NCI-H1417 (cell line): ENCODE measurements at places on chromosomes 6 and 20.

DNA sequence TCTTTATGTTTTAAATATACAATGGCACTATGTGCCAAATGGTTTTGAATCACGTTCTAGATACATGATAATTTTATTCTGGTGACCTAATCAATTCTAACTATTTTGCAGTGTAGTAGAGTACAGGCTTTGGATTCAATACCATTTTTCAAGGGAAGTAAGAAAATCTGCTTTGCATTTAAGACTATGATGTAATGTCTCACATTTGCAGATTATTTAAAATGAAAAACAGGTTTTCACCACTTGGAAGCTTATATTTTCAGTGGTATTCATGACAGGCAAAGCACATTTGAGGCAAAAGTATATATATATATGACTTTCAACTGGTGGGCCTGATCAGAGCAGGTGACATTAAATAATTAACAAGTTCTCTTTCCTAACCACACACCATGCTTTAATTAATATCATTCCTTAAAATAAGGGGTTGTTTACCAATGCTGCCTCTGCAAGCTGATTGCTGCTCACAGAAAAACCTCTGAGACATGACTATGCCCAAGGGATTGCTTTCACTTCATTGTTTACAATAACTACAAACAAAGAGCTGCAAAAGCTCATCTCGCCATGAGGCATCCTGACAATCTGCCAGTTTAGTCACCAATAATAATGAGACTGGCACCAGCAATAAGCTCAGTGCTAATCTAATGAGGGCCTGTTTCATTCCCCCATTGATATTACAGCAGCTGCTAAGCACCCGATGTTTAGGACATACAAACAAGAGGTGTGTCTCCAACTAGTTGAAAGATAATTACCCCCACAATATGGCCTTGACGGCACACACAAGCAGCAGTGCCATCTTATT lies 1176.0 kb upstream of the GJE1 start:
- DNase-seq: peak; percentile 99

DNA sequence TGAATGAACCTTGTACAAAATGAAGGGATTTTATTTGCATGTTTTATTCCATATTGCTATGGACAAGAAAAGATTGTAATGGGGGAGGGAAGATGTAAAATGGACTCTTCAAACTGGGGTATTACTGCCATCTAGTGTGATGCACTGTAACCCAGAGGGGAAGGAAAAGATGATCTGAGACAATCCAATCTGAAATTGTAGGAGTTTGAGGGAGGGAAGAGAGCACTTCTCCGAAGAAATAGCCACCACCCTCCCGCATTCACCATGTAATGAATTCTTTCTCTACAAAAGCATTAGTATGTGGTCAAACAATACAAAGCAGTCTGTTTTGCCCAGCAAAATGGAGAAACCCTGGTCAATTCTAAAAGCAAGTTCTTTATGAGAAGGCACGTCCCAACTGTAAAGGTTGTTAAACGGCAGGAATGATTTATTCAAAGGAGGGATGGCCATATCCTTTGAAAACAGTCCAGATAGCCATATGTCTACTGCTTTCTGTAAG lies 679.5 kb upstream of the NRSN1 start:
- DNase-seq: peak; percentile 32

- DNase-seq: no peak
These were observed 169.5 kb downstream of the FRK start for GRCh38 chr6:115891111-115891669.

DNA sequence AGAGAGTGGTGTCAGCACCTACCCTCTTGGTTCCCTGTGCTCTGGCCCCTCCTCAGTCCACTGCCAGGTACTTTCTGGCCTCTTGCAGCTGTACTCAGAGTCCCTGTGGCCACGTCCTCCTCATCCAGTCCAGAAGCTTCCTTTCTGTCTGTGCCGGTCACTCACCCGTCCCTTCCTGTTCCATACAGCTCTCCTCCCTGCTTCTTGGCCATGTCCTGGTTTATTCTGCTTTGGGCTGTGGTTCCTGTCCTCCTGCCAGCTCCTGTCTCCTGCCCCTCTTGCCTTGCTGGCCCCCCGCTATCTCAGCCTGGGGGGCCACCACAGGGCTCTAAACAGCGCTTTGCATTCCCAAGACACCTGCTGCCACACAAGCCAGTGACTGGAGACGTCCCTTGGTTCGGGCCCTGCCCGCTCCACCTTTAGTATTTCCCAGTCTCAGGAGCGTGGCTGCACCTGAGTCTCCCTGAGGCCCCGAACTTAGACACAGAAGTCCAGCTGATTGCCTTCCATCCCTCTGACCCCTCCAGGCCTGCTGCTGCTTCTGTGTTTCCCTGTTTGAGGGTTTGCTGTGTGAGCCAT lies 15.5 kb upstream of the RBM38 start:
- DNase-seq: no peak

DNA sequence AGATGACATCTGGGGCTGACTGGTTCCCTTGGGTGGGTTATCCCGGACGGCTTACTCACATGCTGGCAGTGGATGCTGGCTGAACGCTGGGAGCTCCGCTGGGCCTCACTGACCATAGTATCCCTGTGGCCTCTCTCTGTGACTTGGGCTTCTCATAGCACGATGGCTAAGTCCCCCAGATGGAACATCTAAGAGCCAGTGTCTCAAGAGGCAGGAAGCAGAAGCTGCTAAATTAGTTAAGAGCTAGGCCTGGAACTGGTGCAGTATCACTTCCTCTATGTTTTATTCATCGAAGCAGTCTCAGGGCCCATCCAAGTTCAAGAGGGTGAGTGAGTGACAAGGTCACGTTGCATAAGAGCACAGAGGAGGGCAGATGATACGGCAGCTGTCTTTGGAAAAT lies 116.5 kb upstream of the LAMP5 start:
- DNase-seq: no peak

DNA sequence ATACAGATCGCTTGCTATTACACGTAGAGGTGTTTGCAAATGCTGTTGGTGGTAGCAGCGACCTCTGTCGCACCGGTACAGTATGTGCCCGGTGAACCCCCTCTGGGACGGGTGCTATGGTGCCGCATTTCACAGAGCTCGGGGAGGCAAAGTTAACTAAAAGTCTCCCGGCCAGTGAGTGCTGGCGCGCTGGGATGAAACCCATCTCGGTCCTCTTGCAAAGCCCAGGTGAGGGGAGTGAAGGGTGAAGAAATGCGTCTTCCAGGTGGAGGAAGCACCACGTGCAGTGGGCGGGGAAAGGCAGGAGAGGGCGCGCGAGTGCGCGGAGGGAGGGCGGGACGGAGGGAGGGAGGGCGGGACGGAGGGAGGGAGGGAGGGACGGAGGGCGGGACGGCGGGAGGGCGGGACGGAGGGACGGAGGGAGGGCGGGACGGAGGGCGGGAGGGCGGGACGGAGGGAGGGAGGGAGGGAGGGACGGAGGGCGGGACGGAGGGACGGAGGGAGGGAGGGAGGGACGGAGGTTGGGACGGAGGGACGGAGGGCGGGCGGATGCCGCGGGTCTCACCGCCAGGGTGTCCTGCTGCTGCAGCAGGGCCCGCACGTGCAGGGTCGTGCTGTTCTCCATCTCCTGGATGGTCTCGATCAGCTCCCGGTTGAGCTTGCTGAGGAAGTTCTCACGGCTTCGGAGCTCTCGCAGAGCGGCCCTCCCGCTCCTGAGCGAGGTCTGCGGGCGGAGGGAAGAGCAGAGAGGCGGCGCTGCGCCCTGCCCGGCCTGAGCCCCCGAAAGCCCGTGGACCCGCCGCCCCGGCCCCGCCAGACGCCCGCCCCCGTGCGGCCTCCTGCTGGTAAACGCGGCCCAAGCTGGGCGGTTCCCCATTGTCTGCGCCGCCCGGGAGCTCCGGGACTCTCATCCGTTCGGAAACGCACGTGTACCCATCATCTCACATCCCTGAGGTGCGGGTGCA lies 11.7 kb downstream of the C20orf96 start:
- no peak for DNase-seq

DNA sequence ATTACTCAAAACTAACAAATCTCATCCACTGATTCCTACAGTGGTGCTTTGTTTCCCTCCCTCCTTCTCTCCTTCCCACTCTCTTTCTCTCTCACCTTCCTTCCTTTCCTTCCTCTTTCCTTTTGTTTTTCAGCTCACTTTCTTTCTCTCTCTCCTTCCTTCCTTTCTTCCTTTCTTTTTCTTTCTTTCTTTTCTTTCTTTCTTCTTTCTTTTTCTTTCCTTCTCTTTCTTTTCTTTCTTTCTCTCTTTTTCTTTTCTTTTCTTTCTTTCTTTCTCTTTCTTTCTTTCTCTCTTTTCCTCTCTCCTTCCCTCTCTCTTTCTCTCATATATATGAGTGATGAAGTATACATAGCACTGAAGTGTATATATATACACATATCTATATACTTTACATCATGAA lies 241.4 kb downstream of the CENPW start:
- DNase-seq: no peak

- no peak for DNase-seq
These were observed 223.0 kb downstream of the QKI start for GRCh38 chr6:163637524-163637923.

DNA sequence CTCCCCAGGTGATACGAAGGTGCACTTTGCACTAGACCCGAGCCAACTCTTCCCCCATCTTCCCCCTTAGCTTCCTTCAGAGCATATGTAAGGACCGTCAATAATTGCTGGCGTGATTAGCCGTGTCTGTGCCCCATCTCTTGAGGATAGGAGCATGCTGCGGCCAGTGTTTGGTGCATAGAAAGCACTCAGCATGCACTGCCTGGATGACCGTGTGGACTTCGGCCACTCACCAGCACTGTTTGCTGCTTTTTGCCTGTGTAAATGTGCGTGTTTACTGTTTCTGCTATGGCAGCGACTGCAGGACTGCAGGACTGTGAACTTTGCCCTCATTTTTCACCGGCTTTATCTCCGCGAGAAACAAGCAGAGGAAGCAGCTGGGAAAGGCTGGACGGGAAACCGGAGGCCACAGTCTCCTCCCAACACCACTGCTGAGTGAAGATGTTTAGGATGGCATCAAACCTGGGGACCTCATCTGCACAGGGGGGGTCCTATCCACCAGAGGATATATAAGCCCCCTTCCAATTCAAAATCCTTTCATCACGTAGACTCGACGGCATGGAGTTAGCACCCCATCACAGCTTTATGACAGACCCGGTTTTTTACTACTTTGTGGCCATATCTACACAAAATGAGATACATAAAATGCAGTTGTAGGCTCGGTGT lies 150.6 kb upstream of the AFDN start:
- DNase-seq: no peak

DNA sequence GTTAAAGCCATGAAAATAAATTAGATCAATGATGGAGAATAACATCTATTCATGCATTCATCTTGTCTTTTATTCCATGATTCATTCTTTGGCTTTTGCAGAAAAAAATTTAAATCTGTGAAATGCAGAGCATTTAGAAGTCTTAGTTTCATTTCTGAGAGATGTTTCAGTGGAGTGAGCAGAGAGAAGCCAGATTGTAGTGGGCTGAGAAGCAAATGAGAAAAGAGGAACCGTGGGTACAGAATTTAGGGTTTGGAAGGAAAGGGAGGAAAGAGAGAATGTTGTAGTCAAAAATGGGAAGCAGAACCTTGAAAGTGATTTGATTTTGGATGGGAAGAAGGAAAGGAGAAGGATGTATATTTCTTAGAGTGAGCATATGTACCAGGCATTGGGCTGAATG lies 260.3 kb upstream of the MAN1A1 start:
- DNase-seq: no peak

GRCh38 chr20:57657535-57658446 lies 37.6 kb upstream of the ZBP1 start:
- DNase-seq: peak; percentile 70

- DNase-seq: no peak
These were observed 715 bp downstream of the PSMF1 start for GRCh38 chr20:1119128-1119505.

DNA sequence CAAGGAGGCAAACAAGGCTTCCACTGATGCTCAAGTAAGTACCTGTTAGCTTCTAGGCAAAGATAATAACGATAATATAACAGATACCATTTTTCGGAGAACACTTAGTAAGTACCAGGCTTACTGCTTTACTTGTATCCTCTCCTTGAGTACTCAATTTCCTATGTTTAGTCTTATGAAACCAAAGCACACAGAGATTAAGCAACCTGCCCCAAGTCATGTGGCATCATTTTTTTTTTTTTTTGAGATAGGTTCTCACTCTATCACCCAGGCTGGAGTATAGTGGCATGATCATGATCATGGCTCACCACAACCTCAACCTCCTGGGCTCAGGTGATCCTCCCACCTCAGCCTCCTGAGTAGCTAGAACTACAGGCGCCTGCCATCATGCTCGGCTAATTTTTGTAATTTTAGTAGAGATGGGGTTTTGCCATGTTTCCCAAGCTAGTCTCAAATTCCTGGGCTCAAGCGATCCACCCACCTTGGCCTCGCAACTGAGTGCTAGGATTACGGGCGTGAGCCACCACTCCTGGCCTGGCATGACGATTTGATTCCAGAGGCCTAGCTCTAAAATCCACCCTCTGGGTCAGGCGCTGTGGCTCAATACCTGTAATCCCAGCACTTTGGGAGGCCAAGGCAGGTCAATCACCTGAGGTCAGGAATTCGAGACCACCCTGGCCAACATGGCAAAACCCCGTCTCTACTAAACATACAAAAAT lies 14.0 kb downstream of the SPAG4 start:
- no peak for DNase-seq

DNA sequence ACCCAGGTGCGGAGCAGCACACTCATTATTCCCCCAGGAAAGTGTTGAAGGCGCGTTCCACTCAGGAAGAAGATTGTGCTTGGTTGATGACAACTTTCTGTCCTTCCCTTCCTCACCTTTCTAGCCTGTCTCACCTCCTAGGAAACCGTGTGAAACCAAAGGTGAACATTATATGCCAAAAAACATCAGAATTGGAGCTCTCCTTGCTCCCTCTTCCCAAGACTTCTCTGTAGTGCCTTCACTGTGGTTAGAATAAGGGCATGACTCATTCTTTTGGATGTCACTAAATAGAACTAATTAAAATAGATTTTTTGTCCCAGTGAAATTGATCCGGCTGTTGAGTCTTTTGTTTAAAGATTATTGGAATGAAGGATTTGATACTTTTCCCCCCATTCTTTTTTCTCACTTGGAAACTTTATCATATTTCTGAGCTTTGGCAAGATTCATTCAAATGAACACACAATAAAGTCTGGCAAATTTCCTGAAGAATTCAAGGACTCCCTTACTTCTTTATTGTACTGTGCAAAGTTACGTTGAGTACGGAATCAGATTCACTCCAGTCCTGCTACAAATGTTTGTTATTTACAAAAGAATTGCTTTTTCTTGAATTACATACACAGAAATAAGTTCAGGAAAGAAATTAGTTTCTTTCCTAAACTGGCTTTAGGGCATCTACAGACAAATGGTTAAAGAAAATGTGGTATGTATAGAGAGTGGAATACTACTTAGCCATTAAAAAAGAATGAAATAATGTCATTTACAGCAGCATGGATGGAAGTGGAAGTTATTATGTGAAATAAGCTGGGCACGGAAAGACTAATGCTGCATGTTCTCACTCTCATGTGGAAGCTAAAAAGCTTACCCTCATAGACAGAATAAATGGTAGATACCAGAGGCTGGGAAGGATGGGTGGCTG lies 142.8 kb upstream of the AKAP12 start:
- DNase-seq: no peak
